ENCODE measurements at places on chromosomes 7 and 10. TPM values are rescaled to one million over a fixed set of nuclear protein-coding genes. Genes with fewer than 3 reads are reported as not detected.

Gene AZGP1
- 1,565 TPM for total RNA-seq

Gene AHR
- total RNA-seq, result 44.0 TPM

Gene AGAP6
- total RNA-seq, result 8.8 TPM

Gene TMED4
- 32.5 TPM for total RNA-seq

Gene RNF148
- total RNA-seq, result 0.27 TPM

Gene ZNF107
- total RNA-seq, result 1.4 TPM

Gene PSMC2
- 78.0 TPM for total RNA-seq

Gene SPDYE1
- total RNA-seq, result not detected

Gene ABCA13
- total RNA-seq, result 2.6 TPM

Gene CH25H
- 0.54 TPM for total RNA-seq

DNA sequence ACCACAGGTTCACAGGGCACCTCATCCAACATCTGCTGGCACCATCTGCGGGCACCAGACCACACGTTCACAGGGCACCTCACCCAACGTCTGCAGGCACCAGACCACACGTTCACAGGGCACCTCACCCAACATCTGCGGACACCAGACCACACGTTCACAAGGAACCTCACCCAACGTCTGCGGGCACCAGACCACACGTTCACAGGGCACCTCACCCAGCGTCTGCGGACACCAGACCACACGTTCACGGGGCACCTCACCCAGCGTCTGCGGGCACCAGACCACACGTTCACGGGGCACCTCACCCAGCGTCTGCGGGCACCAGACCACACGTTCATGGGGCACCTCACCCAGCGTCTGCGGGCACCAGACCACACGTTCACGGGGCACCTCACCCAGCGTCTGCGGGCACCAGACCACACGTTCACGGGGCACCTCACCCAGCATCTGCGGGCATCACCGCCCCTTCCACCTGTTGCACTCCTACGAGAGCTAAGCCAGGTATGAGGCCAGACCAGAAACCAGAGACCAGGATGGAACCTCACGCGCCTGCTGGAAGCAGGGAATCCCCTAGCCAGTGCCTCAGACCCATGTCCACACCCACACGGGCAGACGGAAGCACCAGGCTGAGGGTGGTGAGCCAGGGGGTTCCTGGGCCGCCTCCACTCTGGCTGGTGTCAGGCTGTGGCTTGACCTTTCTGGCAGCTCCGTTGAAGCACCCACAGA lies 182.8 kb downstream of the MAD1L1 start:
- no peak overlapping the region for H3K4me3 ChIP-seq
- peak; percentile 39 for DNase-seq
- no peak overlapping the region for H3K27ac ChIP-seq
- no peaks in the 10 kb centered on the region for H3K27me3 ChIP-seq
- no peaks in the 10 kb centered on the region for H3K4me1 ChIP-seq

DNA sequence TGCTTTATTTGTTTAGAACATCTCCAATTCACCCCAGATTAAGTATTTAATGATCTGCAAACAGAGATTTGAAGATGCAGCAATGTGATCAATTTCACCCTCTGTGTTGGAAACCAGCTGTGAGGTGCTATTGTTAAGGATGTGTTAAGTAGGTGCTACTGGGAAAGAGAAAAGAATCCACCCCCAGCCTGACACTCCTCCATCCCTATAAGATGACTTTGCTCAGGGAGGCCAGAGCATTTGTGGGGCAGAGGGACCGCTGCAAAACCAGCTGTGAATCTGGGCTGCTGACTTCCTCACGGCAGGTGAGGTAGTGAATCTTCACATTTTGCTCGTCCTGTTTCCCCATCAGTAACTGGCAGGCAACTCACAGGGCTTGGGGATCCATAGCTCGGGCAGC lies 297.5 kb downstream of the GFRA1 start:
- no peak overlapping the region for H3K4me3 ChIP-seq
- no peaks in the 10 kb centered on the region for H3K27me3 ChIP-seq
- no peaks in the 10 kb centered on the region for H3K4me1 ChIP-seq
- DNase-seq, result no peak

GRCh38 chr10:34994565-34995142 lies 95.5 kb downstream of the CUL2 start:
- no peak overlapping the region for H3K27ac ChIP-seq
- DNase-seq, result no peak
- no peaks in the 10 kb centered on the region for H3K27me3 ChIP-seq
- no peaks in the 10 kb centered on the region for H3K4me1 ChIP-seq
- no peak overlapping the region for H3K4me3 ChIP-seq

GRCh38 chr10:113005380-113005779 lies 55.3 kb downstream of the TCF7L2 start:
- no peak for DNase-seq
- no peaks in the 10 kb centered on the region for H3K27me3 ChIP-seq
- peaks cover 30% of the 10 kb centered on the region for H3K4me1 ChIP-seq
- no peak overlapping the region for H3K27ac ChIP-seq
- no peaks in the 10 kb centered on the region for H3K36me3 ChIP-seq

DNA sequence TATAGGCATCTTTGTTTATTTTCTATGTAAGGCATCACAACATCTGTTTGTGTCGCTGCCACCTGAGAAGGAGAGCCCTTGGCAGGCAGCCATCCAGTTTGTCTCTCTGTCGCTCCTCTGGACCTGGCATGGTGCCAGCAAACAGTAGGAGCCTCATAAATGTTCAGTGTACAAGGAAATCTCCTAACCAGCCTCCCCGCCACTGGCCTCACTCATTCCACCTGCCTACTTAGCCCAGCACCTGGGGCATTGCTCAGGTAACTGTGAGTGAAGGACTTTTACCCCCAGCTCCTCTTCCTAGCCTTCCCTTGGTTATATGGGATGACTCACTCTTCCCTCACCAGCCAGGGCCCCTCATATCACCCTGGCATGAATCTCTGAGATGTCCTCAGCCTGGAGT lies 61.7 kb upstream of the NPTX2 start:
- no peak overlapping the region for H3K4me3 ChIP-seq
- H3K27ac ChIP-seq, result no peak overlapping the region
- no peak for DNase-seq

GRCh38 chr10:31652038-31652437 lies 276.6 kb downstream of the ARHGAP12 start:
- no peaks in the 10 kb centered on the region for H3K27me3 ChIP-seq
- H3K36me3 ChIP-seq, result no peaks in the 10 kb centered on the region
- H3K4me1 ChIP-seq, result no peaks in the 10 kb centered on the region

DNA sequence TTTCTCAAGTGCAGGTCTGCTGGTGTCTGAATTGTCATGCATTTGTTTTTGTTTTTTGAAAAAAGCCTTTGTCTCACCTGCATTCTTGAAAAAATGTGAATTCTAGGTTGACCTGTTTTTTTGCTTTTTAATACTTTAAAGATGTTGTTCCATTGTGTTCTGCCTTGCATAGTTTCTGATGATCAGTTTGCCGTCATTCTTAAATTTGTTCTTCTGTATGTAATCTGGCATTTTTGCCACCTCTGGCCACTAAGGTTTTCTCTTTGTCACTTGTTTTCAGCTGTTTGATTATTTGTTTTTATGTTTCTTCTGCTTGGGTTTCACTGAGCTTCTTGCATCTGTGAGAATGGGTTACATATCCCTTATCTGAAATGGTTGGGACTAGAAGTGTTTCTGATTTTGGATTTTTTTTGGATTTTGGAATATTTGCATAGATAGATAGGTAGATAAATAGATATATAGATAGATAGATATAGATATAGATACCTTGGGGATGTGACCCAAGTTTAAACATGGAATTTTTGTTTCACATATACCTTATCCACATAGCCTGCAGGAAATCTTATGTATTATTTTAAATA lies 16.5 kb downstream of the MGMT start:
- no peaks in the 10 kb centered on the region for H3K36me3 ChIP-seq
- peaks cover 16% of the 10 kb centered on the region for H3K4me1 ChIP-seq
- H3K4me3 ChIP-seq, result no peak overlapping the region
- DNase-seq, result no peak
- H3K27me3 ChIP-seq, result no peaks in the 10 kb centered on the region

GRCh38 chr7:76054123-76055120 lies 6.5 kb downstream of the MDH2 start:
- peaks cover 7% of the 10 kb centered on the region for H3K36me3 ChIP-seq
- H3K4me1 ChIP-seq, result peaks cover 3% of the 10 kb centered on the region
- no peaks in the 10 kb centered on the region for H3K27me3 ChIP-seq
- H3K27ac ChIP-seq, result no peak overlapping the region
- H3K4me3 ChIP-seq, result no peak overlapping the region

GRCh38 chr7:93817526-93817925 lies 73.0 kb downstream of the TFPI2 start:
- H3K27ac ChIP-seq, result no peak overlapping the region
- no peaks in the 10 kb centered on the region for H3K4me1 ChIP-seq
- no peak for DNase-seq

DNA sequence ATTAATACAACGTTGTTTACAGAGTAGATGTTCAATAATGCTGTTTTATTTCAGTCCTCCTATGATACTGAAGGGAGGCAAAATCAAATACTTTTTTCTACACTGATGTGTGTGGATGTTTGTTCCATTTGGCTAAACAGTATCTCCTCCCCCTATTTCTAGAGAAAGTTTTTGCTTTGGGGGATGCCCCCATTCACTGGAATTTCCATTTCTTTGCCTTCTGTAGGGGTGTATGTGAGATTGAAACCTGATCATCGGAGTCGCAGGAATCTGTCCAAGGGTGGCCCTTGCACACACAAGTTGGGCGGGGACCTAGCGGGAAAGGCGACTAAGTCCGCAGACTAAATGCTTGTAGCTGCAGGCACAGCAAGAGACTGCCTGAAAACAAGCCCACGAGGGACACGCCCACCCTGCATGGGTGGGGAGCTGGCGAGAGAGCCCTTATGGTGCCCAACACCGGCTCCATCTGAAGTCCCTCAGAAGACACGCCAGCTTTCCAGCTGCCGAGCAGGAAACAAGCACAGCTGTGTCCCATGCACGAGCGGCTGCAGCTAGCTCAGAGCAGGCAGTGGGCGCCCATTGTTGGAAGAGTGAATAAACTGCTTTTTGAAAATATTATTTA lies 58.0 kb downstream of the ESYT2 start:
- no peaks in the 10 kb centered on the region for H3K27me3 ChIP-seq
- H3K27ac ChIP-seq, result no peak overlapping the region
- H3K36me3 ChIP-seq, result no peaks in the 10 kb centered on the region
- H3K4me1 ChIP-seq, result no peaks in the 10 kb centered on the region
- no peak for DNase-seq

DNA sequence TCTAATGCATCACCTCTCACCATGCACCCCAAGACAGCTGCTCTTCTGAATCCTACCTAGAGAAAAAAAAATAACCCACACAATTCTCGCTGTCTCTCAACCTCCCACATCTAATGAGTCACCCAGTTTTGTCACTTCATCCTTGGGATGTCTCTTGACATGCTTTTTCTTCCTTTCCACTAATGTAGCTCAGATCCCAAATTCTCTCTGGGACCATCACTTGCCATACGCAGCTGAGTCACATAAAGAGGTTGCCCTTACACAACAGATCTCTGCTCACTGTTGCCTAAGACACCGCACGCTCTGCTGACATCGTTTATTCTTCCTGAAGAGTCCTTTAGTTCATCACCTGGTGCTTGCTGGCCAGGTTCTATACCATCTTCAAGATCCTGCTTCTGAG lies 606.0 kb upstream of the GALNT17 start:
- H3K4me3 ChIP-seq, result no peak overlapping the region
- DNase-seq, result no peak
- no peaks in the 10 kb centered on the region for H3K36me3 ChIP-seq
- no peaks in the 10 kb centered on the region for H3K27me3 ChIP-seq
- H3K4me1 ChIP-seq, result no peaks in the 10 kb centered on the region
- H3K27ac ChIP-seq, result no peak overlapping the region

GRCh38 chr7:5094641-5095040 lies 49.0 kb downstream of the RBAK start:
- DNase-seq, result no peak
- H3K4me1 ChIP-seq, result no peaks in the 10 kb centered on the region

- no peak for DNase-seq
- no peaks in the 10 kb centered on the region for H3K27me3 ChIP-seq
- no peaks in the 10 kb centered on the region for H3K4me1 ChIP-seq
Measured at GRCh38 chr7:127486654-127487053, 94.1 kb upstream of the ZNF800 start.

DNA sequence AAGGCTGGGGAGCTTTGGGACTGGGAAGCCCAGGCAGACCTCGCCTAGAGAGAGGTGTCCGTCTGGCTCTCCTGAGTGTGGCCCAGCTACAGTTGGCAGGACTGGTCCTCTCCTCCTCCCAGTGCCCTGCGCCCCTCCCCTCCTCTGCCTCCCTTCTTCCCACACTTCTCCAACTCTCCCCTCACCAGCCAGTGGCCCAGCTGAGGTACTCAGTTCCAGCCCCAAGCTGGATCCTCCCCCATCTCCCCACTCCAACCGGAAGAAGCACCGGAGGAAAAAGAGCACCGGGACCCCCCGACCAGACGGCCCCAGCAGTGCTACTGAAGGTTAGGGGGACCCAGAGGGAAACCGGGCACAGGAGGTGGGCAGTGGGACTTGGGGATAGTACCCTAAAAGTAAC lies 27.7 kb downstream of the GBX1 start:
- H3K36me3 ChIP-seq, result no peaks in the 10 kb centered on the region
- H3K4me3 ChIP-seq, result no peak overlapping the region
- H3K4me1 ChIP-seq, result no peaks in the 10 kb centered on the region
- H3K27ac ChIP-seq, result no peak overlapping the region
- no peaks in the 10 kb centered on the region for H3K27me3 ChIP-seq

DNA sequence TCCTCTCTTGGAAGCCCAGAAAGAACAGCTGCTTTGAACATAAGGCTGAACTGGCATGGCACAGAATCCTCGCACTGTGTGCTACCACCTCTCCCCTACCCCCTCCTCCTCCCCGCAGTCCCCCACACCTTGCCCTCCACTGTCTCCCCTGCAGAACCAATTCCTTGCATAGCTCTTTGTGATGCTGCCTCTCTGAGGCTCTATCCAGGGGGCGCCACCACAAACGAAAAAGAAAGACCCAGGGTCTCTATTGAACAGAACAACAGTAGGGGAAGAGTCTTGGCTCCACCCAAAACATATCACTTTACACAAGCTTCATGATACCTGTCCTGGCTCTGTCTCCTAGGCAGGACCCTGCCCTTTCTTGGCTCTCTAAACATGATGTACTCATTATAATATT lies 26.2 kb upstream of the EBLN1 start:
- no peak overlapping the region for H3K27ac ChIP-seq
- H3K4me3 ChIP-seq, result no peak overlapping the region
- DNase-seq, result no peak
- H3K27me3 ChIP-seq, result peaks cover 10% of the 10 kb centered on the region

DNA sequence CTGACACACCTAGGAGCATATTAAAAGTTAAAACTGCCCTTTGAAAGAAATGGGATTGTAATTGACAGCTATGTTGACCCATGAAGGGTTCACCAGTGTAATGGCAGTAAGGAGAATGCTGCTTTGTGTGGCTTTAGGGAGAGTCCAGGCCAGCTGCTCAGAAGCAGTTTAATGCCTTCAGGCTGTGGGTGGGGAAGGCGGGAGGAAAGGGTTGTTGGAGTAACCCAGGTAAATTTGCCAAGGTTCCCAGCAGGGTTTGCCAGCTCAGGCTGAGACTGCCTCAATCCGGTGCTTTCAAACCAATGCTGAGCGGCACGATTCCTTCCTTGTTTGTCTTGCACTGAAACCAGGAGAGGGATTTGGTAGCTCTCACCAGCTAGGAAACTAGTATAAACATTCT lies 637.2 kb downstream of the INHBA start:
- no peaks in the 10 kb centered on the region for H3K36me3 ChIP-seq
- H3K27ac ChIP-seq, result no peak overlapping the region
- no peaks in the 10 kb centered on the region for H3K27me3 ChIP-seq

All from right lobe of liver (tissue), 6 donors.